Amniotic stem cell (primary cell): ENCODE measurements at places on chromosomes 11 and 22.

GRCh38 chr22:46172522-46173110 lies 22.3 kb downstream of the PPARA start:
- no peak for DNase-seq

GRCh38 chr11:12061851-12062560 lies 48.4 kb upstream of the MICAL2 start:
- DNase-seq = no peak

- no peak for DNase-seq
These were observed 159.9 kb upstream of the NAV2 start for GRCh38 chr11:19552656-19553260.

GRCh38 chr22:31287818-31288495 lies 4.3 kb downstream of the PIK3IP1 start:
- no peak for DNase-seq

DNA sequence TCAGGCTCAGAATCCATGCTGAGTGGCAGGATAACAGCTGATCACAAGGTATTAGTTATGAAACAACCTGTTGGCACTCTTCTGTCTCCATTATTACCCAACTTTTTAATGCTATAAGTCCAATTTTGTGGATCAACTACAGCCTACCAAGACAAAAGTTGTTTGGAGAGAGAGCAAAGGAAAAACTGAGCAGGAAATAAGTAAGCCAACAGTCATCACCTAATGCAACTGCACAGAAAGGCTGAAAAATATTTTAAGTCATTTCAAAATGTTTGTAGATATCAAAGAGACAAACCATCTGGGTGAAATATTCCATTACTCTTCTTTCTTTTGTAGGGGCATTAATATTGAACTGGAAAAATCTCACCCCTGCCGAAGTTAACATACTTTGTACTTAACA lies 41.6 kb downstream of the FDX1 start:
- no peak for DNase-seq

DNA sequence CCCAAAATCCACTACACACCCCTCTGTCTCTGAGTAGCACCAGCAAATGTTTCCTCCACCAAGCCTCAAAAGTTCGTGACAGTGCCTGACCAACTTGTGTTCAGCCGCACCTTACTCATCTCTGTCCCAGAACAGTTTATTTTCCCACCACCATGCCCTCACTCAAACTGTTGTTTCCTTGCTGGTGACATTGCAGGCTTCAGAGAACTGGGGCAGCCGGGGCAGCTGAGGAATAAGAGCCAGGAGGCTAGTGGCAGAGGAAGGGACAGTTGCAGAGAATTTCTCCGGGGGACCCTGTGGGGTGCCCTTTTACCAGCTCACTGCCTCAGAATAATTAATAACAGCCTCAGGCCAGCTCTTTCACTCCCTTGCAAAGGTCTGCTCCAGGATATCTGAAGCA lies 709 bp upstream of the KCNE3 start:
- no peak for DNase-seq

- peak; percentile 54 for DNase-seq
These were observed 1.4 kb downstream of the USP47 start for GRCh38 chr11:11843211-11843621.

- DNase-seq = no peak
These were observed 51.5 kb upstream of the ZBED5 start for GRCh38 chr11:10909141-10909883.

DNA sequence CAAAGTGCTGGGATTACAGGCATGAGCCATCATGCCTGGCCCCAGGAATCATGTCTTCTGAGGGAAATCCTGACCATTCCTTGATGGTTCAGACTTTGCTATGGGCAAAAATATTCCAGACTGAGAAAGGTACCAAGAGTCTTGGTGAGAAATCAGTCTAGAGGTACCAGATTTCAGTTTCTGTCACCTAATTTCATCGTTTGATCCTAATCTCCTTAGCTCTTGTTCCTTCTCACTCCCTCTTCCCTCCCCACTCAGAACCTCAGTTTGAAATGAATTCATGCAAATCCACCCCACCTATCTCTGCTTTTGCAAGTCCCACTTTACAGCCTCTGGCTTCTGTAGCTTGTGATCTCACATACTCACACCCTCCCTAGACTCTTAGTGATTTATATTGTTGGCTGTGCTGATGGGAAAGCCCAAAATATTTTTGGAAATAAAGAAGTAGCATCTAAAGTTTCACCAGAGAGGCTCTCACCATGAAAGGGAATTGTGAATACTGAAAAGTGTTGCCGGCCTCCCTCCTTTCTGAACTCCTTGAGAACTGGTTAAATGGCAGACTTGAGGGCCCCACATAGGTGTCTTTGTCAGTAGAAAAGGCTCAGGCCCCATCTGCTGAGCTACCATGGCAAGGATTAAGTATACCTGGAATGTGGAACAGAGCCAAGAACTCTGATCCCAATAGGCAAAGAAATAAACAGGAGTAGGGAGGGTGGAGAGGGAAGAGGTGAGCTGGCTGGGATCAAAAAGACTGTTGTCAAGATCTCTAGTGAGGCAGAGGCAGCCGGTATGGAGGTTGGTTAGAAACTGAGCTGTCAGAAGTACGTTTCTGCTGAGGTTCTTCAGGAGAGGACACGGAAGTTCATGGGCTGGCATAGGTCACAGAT lies 190.5 kb upstream of the MTMR2 start:
- DNase-seq = no peak

DNA sequence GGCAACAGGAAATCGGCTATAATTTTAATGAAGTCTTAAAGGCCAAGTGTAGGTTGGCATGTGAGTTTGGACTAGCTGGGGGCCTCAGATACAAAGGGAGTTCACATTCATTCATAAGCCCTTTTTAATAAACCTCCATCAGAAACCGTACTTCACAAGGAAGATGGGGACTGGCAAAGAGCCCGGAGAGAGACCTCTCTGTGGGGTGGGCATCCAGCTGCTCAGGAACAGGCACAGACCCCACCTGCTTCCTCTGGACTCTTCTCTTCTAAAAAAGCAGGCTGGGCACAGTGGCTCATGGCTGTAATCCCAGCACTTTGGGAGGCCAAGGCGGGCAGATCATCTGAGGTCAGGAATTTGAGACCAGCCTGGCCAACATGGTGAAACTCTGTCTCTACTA lies 3.9 kb upstream of the ARFGAP3 start:
- no peak for DNase-seq

GRCh38 chr11:31803813-31804311 lies 7.3 kb downstream of the PAX6 start:
- DNase-seq = no peak

GRCh38 chr11:67349036-67349435 lies 4.3 kb downstream of the POLD4 start:
- DNase-seq = no peak

DNA sequence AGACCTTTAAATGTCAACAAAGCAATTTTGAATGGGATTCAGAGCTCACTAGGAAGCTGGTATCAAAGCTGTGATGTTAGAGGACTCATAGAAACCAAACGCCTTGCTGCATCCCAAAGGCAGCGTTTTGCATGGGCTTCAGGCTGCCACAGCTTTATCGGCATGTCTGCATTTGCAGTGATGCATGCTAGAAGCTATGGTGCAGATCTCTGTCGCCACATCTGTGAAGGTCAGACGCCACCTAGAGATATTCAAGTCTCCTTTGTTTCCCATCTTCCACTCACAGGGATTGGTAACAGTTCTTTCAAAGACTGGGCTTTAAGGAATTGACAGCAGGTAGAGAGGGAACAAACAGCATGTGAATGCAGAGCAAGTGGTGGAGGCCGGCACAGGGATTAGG lies 47.8 kb downstream of the NTM start:
- no peak for DNase-seq

DNA sequence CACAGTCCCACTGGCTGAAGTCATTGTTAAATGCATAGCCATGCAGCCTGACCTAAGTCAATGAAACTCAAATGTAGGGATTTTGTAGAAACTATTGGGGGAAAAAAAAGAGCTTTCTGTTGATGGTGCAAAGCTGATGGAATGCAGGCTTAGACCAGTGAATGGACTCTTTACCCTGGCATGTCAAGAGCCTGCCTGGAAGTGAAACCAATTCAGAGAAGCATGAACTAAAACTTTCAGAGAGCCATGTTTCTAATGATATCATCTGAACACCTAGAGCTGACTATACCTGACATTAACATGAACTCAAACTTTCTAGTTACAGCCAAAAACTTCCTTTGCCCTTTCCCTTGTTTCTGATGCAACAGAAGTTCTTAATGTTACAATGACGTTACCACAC lies 89.0 kb downstream of the APIP start:
- no peak for DNase-seq

GRCh38 chr11:64869571-64870175 lies 8.7 kb downstream of the EHD1 start:
- no peak for DNase-seq

DNA sequence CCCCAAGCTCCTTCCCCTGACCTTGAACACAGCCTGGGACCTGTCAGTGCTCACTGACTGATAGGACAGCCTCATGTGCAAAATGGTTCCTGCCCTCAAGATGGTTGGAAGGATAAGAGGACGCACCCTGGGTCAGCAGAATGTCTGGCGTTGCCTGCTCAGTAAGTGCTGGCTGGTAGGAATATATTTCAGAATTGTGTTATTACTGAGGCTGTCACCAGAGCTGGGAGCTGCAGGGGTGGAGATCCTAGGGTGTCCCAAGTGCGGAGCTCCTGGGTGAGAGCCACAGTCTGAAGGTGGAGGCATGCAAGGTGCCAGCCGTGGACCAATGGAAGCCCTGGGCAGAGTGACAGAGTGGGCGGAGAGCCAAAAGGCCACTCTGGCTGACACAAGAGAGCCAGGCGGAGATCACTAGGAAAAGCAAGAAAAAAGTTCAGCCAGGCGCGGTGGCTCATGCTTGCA lies 1.0 kb upstream of the SEC14L4 start:
- DNase-seq = no peak

DNA sequence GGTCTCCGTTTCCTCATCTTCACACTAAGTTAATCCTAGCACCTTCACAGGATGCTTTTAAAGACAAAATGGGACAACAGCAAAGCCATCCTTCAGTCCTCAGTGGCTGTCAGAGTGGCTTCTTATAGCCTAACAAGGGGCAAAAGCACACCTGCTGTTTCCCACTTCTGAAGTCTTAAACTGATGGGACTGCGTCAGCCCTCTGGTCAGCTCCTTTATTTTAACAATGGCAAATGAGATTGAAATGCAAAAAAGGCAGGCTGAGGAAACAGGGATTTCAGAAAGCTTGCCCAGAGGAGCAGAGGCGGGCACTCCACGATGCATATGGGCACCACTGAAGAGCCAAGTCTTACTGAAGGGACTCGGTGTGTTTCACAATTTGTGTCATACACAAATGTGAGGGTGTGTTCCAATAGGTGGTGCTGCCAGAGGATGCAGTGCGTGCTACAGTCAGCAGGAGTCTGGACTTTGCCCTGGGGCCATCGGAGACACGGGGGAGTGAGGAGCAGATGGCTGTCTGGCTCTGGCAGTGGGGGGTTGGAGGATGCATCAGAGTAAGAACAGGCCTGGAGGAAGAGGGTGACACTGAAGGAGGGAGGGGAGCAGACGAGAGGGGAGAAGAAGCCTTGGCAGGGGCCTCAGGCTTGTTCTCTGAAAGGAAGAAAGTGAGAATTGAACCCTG lies 47.3 kb downstream of the TENM4 start:
- no peak for DNase-seq

GRCh38 chr22:36816636-36817524 lies at the start of gene PVALB:
PVALB (minus strand) TSS chr22:36817035; CDS start chr22:36817005, 30 bp downstream.
- DNase-seq = no peak

GRCh38 chr11:2443881-2444820 lies at the start of gene TRPM5:
TRPM5 (minus strand) TSS chr11:2444514; CDS start chr11:2423036, 21,478 bp downstream.
- no peak for DNase-seq

- DNase-seq = no peak
These were observed 25.8 kb downstream of the THAP12 start for GRCh38 chr11:76355172-76355571.

DNA sequence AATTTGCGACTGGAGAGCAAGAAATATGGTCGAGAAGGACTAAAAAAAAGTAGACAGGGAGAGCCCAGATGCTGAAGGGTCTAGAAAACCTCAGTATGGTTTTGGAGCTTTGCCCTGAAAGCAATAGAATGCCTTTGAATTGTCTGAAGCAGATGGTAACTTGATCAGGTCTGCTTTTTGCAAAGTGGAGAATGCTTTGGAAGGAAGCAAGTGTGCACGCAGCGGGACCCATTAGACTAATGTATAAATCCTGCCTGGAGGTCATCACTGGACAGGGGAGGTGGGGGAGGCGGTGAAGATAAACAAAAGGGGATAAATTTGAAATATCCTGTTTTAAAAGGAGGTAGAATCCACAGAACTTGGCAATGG lies 757 bp upstream of the HINFP start:
- DNase-seq = no peak

DNA sequence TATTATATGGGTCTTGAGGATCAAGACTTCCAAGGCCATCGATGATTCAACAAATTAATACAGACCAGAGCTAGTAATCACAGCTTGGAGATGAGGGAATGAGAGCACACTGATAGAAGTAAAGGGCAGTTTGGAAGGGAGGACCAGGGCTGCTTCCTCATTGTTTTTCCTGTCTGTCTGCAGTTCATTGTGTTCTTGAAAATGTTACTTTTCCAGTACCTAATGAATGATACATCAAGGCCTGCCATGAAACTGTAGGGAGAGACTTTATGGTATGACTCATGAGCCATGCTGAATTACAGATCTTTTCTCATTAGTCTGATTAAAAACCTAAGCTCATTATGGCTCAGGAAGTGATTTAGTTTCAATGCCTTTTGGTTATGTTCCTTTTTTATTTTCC lies 855.6 kb downstream of the KCNA4 start:
- no peak for DNase-seq

DNA sequence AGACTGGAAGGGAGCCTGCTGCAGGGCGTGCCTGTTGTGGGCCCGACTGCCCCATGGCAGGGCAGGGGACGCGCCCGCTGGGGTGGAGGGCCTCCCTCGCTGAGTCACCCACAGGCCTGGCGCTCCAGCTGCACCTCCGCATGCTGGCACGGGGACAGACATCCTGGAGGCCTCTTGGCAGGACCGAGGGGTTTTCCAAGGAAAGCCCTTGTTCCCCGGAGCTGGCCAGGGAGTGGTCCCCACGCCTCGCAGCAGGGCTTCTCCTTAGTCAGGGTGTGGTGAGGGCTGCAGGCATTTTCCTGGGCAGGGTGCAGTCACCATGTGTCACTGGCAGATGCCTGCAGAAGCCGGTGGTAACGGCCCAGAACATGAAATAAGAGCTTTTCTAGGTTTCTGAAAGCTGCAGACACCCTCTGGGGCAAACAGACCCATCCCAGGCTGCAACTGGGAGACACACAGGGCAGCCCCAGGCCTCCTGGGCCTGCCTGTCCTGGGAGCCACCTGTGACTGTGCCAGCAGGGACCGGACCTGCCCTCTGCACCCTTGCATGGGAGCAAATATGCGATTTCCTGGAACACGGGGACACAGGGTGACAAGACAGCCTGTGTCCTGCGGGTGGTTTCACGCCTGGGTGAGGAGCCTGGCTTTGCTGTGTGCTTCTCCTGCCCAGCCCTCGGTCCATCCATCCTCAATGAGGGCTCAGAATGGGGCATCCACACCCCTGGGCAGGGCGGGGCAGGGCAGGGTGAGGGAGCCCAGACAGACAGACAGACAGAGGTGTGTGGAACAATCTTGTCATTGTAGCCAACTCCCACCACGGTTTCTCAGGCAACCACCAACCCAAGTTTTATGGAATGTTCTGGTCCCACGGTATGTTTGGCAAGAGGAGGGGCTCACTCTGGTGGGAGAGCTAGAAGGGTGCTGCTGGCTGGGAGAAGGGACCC lies 43.2 kb upstream of the FADD start:
- peak; percentile 29 for DNase-seq
